ENCODE measurements at places on chromosomes 1 and 21. TPM values are rescaled to one million over a fixed set of nuclear protein-coding genes. Genes with fewer than 3 reads are reported as not detected.
A peak's percentile ranks its signal among the peaks of the same experiment; 100 is the strongest.

DNA sequence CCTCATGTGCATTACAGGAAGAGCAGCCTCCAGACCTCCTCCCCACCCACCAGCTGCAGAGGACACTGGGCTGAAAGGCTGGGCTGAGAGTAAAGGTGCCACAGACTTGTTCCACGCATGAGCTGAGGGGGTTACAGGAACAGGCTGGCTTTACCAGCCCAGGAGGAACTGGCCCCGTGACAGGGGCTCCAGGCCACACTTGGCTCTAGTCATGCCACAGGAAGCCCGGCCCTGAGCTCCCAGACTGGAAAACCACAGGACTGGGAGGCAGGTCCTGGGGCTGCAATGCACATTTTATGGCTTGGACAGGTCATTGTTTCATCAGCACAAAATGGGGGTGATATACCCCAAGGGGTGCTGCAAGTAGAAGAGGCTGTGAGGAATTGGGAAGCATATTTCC lies 35.6 kb downstream of the GPA33 start:
- no peaks in the 10 kb centered on the region for H3K4me1 ChIP-seq
- H3K4me3 ChIP-seq: no peak overlapping the region
- DNase-seq: no peak
- no peaks in the 10 kb centered on the region for H3K36me3 ChIP-seq

The MFSD2A gene
- 123 TPM for polyA plus RNA-seq

DNA sequence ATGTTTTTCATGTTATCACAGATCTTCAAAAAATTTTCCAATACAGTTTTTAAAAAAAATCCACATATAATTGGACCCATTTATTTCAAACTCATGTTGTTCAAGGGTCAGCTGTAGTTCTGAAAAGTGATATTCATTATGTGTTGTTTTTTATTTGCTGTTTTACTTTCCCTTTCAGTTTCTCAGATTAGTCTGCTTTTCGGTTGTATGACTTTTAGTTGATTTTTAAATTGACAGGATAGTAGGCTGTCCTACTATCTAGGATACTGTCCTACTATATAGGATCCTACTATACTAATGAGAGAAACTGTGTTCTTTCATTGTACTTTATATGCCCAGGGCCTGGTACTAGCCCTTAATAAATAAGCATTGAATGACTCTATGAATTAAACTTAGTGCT lies 33.6 kb upstream of the GPR52 start:
- no peak for DNase-seq
- H3K4me3 ChIP-seq: no peak overlapping the region
- no peak overlapping the region for H3K27ac ChIP-seq
- no peaks in the 10 kb centered on the region for H3K27me3 ChIP-seq
- H3K4me1 ChIP-seq: no peaks in the 10 kb centered on the region

The GJC2 gene
- polyA plus RNA-seq: 3.4 TPM

The RNU1-2 gene
- not detected for polyA plus RNA-seq

- H3K27me3 ChIP-seq: no peaks in the 10 kb centered on the region
- peak within 1 kb of the TSS; percentile 33 for H3K4me3 ChIP-seq
- no peaks in the 10 kb centered on the region for H3K36me3 ChIP-seq
Observed at GRCh38 chr1:196608390-196609369, at the start of gene KCNT2. Gene KCNT2 (minus strand): TSS chr1:196608440. CDS start chr1:196608309, 131 bp downstream.

Measured in lung (tissue), 17 donors.